ENCODE measurements at places on chromosomes 3 and 15.

- no peak for DNase-seq
Observed at GRCh38 chr15:97959724-97960363, 659 bp upstream of the ARRDC4 start.

DNA sequence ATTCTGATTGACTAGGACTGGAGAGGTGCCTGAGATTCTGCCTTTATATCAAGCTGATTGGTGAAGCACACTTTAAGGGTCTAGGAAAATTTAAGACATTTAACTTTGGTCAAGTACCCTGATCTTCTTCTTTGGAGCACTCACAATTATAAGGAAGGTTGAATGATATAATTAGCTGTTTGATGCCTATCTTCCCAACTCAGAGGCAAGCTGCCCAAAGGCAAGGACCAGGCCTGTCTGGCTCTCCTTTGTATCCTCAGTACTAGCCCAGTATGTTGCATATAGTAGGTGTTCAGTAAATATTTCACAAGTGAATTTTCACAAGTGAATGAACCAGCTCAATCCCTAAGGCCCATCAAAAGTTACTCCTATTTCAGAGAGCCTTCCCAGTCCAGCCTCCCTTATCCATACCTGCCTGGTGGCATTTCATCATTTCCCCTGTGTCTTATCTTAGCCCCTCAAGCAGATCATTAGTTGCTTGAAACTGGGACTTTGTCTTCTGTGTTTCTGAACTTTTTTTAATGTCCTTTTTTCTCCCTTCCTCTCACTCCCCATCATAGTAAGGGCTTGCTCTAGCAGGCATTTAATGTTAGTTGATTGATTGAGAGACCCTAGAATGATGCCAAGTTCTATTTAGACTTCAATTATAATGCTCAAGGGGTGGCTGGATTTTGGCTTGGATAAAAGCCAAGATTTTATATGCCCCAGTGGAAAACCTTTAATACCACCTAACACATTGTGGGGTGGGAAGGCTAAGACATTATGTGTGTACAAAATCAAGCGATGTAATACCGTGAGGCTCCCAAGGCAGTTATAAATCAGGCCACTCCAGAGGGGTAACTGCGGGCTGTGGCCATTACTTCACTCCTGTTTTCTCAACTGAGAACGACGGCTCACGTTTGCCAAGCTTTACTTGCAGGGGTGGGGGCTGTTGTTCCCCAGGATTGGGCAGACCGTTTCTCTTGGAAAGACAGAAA, 43.2 kb upstream of the BOC start:
- DNase-seq = no peak

DNA sequence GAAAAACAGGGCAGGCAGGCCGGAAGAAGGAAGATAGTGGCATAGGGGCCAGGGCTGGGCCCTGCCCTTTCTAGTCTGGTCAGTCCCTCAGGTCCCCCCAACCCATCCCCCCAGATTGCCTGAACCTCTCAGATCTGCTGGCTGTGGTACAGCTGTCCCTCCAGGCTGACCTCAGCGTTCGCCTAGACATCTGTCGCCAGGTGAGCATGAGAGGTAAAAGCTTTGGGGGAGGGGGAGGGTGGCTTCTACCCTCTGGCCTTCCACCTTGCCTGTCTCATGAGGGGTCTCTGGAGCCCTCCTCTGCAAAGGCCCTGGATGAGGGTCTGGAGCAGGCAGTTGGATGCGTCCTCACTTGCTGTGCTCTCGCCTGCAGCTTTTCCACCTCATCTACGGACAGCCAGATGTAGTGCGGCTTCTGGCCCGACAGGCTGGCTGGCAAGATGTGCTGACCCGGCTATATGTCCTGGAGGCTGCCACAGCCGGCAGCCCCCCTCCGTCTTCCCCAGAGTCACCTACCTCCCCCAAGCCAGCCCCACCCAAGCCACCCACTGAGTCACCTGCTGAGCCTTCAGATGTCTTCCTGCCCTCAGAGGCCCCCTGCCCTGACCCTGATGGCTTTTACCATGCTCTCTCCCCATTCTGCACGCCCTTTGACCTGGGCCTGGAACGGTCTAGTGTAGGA, 20.2 kb downstream of the NBEAL2 start:
- DNase-seq = no peak

GRCh38 chr15:50146632-50147031, 27.6 kb upstream of the ATP8B4 start:
- DNase-seq = no peak

GRCh38 chr3:188052169-188053035, 101.6 kb upstream of the LPP start:
- DNase-seq = peak; percentile 57

DNA sequence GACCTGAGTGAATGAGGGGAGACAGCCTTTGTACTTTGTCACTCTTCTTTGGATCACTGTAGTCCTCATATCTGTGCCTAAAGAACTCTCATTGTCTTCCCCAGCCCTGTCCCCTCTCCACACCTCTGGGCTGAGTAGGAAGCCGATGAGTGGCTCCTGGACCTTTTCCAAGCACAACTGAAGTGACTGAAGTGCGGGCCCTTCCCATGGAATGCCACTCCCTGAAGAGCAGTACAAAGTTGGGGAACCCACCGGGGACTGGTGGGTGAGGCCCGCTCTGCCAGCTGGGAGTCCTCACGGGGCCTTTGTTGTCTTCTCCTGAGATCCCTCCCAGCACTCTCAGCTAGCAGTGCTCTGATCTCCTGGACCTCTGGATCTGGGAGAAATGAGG, 90.1 kb downstream of the AAGAB start:
- DNase-seq = no peak

DNA sequence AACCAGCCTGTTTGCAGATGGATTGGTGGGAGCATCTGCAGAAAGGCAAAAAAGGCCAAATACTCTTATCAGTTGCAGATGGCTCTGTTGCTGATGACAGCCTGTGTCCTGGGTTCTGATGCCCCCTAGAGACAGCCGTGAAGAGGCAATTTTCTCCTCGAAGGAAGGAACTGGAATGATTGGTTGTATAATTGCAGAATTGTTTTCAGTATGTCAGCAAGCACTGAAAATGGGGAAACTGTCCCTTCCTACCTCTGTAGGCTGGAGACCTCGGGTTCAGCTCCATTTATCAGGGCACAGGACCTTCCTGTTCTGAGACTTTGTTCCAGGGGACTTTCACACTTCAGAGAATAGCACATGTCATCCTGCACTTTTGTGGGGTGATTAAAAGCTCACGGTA, 103.0 kb downstream of the PGPEP1L start:
- peak; percentile 79 for DNase-seq

All from iris pigment epithelial cell (primary cell).